ENCODE measurements at places on chromosomes 16 and 17.

DNA sequence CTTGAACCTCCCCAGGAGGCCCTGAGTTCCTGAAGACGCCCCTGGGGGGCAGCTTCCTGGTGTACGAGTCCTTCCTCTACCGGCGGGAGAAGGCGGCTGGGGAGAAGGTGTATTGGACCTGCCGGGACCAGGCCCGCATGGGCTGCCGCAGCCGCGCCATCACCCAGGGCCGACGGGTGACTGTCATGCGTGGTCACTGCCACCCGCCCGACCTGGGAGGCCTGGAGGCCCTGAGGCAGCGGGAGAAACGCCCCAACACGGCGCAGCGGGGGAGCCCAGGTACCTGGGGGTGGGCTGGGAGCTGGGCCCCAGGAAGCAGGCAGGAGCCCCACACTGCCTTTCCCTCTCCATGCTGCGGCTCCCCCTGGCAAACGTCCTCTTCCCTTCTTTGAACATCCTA is 22.0 kb downstream of the FLYWCH1 start:
- DNase-seq = no peak

- DNase-seq = no peak
Measured at GRCh38 chr17:21374441-21375161, 1.6 kb upstream of the KCNJ12 start.

DNA sequence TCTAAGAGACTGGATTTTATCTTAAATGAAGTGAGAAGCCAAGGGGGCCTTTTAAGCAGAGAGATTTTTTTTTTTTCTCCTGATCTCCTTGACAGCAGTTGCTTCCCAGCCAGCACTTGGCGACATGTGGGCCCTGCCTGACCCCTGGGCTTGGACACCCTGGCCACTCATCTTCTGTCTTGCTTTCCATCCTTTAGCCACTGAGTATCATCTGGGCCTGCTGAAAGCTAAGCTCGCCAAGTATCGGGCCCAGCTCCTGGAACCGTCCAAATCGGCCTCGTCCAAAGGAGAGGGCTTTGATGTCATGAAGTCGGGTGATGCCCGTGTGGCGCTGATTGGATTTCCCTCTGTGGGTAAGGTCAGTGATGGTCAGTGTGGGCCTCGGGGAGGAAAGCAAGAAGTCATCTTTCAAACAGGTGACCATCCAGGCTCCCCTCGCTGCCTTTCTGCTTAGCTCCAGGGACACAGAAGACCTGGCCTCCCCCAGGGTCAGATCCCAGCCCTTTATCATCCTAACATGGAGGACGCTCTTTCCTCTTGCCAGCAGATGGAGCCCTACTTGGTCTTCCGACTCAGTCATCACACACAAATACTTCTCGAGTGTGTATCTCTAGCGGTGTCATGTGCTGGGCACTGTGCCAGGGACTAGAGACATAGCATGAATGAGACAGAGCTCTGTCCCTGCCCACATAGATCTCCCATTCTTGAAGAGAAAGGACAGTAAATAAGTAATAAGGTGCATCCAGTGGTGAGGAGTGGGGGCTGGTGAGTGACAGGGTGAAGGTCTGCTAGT is 6.1 kb downstream of the DRG2 start:
- no peak for DNase-seq

GRCh38 chr17:18129041-18129502 is 20.5 kb downstream of the MYO15A start:
- no peak for DNase-seq

DNA sequence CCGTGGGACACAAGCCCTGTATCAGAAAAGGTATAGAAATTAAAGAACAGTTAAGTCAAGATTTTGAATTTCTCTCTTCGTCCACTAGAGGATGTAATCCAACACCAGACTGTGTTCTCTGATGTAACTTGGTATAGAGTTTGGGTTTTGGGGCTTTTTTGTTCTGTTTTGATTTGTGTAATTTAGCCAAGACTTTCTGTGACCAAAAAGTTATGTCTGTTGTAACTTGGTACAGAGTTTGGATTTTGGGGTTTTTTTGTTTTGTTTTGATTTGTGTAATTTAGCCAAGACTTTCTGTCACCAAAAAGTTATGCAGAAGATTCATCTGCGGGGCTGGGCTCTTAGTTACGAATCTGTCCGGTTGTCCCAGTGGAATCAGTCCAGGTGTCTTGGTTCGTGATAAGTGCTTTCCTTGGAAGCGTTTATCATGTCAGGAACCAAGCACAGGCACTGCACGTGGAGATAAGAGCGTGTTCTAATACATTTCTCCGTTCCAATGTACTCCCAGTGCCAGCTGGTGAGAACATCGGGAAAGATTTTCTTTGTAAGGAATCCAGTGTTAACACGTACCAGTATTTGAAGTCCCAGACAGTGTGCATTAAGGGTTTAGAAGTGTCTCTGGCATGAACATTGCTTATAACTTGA is 44.1 kb upstream of the SEC14L1 start:
- DNase-seq = no peak

DNA sequence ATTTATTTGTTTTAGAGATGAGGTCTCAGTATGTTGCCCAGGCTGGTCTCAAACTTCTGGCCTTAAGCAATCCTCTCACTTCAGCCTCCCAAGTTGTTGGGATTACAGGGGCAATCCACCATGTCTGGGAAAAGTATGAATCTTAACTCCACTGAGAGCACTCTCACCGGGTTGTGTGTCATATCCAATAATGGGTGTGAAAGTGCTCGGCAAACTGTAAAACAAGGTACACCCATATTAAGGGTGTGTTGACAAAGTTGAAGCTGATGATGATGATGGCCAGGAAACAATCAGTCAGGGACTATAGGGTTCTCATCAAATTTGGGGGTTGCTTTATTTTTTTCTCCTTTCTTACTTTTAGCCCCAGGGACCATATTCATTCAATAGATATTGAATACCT is 25.3 kb upstream of the TMC5 start:
- DNase-seq = no peak

- no peak for DNase-seq
Measured at GRCh38 chr17:14616528-14616927, 315.6 kb downstream of the HS3ST3B1 start.

DNA sequence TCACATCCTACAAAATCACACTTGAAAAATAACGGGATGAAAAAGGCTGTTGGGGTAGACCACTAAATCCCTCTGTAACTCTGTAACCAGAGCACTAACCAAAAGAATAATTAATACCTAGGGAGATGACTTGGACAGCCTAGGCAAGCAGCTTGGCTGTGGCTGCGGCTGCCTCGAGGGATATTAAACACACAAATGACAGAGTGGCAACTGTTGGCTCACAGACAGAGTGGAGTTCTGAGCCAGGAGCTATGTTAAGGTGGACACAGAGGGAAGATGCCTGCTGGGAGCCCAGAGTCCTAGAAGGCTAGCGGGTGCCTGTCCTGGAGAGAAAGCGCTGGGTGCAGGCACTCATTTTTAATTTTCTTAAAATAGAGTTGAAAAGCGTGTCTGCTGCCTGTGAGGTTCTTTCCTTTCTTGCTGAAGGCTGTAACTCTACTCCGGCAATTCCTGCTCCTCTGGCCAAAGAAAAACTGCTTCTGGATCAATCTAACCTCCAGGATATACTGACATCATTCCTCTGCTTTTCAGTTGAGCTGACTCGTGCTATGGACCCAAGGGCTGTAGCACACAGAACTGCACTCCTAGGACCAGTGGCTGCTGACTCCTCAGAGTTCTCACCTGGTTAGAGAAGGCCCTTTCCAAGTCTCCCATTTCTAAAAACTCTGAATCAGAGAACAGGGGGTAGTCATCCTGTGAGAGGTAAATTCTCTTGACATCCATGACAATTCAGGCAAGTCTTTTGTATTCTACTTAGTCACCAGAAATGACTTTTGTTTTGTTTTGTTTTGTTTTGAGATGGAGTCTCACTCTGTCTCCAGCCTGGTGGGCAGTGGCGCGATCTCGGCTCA is 147.9 kb downstream of the STX8 start:
- no peak for DNase-seq

GRCh38 chr16:80387318-80387921 is 153.4 kb upstream of the DYNLRB2 start:
- DNase-seq = no peak

- DNase-seq = no peak
Measured at GRCh38 chr17:7703584-7704479, 1.2 kb upstream of the EFNB3 start.

GRCh38 chr17:69478916-69479315 is 64.4 kb downstream of the MAP2K6 start:
- no peak for DNase-seq

DNA sequence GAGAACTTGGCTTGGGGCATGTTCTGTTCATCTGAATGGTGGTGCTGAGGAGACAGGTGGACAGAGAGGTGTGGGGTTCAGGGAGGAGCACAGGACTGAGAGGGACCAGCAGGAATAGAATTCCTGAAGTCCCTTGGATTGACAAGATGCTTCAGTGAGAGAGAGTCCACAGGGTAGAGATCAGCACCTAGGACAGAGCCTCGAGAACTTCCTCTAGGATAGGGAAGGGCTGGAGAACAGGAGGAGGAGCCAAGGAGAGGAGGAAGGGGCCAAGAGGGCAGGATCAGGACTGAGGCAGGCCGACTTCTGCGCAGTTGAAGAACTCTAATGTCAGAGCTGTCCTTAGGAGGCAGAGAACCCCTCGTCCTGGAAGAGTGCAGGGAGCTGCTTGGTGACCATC is 138.4 kb downstream of the PRKCB start:
- DNase-seq = no peak

GRCh38 chr17:34236281-34236892 is 18.7 kb upstream of the CCL2 start:
- DNase-seq = no peak

- no peak for DNase-seq
Measured at GRCh38 chr17:51078009-51078592, 42.6 kb downstream of the SPAG9 start.

DNA sequence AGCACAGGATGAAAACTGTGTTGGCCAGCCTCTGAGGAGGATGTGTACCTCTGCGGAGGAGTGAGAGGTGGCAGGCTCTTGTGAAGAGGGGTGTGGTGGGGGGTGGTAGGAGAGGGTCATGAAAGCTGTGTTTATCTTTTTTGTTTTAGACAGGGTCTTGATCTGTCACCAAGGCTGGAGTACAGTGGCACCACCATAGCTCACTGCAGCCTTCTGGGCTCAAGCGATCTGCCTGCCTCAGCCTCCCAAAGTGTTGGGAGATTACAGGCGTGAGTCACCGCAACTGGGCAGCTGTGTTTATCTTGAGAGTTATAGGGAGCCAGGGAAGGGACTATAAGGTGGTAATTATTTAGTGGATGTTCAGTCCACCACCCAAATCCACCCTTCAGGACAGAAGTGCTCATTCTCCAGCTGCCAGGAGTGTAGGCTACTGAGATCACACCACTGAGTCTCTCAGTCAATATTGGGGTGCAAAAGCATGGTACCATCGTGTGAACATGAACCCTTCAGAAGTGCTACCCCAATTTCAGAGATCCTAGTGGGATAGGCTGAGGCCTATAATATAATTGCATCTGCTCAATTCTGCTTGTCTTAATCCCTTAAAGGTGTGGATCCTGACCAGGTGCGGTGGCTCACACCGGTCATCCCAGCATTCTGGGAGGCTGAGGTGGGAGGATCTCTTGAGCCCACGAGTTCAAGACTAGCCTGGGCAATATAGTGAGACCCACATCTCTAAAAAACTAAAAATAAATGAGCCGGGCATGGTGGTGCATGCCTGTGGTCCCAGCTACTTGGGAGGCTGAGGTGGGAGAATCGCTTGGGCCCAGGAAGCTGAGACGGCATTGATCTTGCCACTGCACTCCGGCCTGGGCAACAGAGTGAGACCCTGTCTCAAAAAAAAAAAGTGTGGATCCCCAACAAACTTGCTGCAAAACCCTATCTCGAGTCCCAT is 788 bp upstream of the EXOC3L1 start:
- no peak for DNase-seq

DNA sequence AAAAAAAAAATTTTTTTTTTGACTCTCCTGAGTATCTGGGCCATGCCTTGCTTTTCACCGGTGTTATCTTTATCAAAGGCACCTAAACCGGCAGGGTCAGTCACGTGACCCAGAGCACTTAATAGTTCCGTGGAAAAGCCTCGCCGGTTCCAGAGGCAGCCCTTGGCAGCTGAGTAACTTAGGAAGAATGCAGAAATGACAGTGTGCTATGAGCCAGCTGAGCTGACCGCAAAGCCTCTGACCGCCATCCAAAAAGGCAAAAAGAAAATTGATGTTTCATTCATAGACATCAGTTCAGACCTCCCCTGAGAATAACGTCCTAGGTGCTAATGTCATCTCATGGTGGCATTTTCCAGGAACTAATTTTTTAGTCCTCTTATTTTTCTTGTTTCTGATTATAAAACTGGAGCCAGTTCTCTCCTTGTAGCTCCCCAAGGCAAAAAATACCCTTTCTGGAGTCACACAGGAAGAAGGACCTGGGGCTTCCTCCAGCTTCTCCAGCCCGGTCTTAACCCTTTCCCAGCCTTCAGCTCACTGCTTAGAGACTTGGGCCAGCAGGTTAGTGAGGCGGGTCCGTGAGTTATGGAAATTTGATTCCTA is 122.6 kb downstream of the SOCS1 start:
- no peak for DNase-seq

DNA sequence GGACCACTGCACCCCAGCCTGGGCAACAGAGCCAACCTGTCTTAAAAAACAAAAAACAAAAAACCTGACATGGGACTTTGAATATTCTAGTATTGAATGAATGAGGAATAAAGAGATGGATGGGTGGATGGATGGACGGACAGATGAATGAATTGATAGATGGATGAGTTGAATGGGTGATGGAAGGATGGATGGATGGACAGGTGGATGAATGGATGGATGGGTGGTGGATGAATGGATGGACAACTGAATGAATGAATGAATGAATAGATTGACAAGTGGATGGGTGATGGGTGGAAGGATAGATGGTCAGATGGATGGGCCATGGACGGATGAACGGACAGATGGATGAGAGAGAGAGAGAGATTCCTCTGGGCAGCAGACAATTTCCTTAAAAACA is 22.8 kb upstream of the CEP20 start:
- DNase-seq = no peak

GRCh38 chr17:81564778-81565177 is 12.6 kb upstream of the FAAP100 start:
- DNase-seq = no peak

- no peak for DNase-seq
Measured at GRCh38 chr17:75396796-75397195, 8.7 kb downstream of the GRB2 start.

Measured in substantia nigra (tissue), 51 donors.